GM12878 (cell line): ENCODE measurements at places on chromosomes 7 and 10. TPM values are rescaled to one million over a fixed set of nuclear protein-coding genes. Genes with fewer than 3 reads are reported as not detected.

SPDYE11 gene
- not detected in 2 replicates for total RNA-seq

FGFBP3 gene
- total RNA-seq = 0.35 and 0.41 TPM in 2 replicates

TET1 gene
- total RNA-seq = 1.1 and 1.4 TPM in 2 replicates

HOXA3 gene
- total RNA-seq = 0.08 TPM in 1 of 2 replicates, not detected in the other

PGAM1 gene
- total RNA-seq = 716 and 743 TPM in 2 replicates

GPRIN2 gene
- total RNA-seq = 0.13 TPM in 1 of 2 replicates, not detected in the other

MYL10 gene
- not detected in 2 replicates for total RNA-seq

IQUB gene
- total RNA-seq = not detected in 2 replicates

JCAD gene
- total RNA-seq = 0.13 and 0.28 TPM in 2 replicates

DNA sequence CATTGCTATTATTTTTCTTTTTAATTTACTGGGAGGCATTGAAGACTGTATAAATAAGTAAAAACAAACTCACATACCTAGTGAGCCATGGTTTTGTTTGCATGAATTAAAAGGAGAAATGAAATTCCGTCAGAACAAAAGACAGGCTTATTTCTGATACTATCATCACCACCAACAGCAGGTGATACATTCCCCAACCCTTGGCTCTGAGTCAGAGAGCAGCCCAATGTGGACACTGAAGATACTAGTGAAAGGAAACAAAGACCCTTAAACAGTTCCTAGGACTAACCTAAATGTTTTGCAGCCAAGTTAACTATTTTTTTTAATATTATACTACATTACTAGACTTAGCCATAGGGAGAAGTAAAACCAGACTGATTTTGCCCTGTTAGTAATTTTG lies 31.6 kb downstream of the CHRM2 start:
- DNase-seq = no peak

DNA sequence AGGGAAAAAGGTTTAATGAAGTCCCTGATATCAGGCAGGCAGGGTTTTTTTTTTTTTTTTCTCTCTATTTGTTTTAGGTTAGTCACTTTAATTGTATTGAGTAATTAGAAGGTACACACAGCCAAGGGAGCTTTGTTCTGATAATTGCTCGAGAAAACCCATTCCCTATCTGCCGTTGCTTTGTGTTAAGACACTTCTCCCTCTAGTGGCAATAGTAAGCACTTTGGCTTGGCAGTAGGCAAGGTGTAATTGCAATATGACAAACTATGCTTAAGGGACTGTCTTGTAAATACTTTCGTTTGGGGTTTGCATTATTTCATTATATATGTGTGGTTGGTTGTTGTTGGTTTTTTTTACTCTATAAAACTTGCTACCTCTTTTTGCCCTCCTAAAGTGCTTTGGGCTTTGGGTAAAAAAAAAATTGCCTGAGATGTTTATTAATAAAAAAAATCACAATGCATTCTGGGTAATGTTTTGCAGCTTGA lies 113.4 kb downstream of the BTRC start:
- DNase-seq = peak; percentile 23

DNA sequence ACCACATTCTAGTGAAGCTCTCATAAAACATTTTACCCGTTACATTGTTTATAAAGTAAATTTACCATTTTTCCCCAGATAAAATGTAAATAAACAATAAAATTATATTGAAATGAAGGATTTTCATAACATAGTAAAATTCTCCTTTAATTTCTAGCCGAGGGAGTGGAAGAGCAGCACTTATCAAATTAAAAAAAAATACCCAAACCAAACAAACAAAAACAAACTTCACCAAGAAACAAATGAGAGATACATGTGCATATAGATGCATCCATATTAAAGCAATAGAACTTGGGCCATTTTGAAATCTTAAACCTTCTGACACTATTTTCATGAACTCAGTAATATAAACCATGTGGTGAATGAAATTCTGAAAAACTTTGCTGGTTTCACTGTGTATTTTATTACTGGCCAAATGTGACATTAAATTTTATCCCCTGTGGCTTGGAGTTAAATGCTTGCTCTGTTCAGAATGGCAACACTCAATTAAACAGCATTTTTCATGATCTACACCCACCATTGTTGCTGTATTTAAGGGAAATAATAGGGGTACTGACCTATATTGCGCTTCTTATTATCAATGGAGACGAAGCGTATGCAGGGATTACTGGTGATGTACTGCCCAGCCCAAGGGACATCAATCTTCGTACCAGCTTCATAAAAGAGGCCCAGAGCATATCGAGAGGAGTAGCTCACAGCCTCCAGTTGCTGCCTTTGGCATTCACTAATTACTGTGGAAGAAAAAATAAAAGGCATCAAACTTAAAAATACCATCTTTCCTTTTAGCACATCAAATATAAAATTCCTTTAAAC lies 220.9 kb downstream of the RNLS start:
- no peak for DNase-seq

DNA sequence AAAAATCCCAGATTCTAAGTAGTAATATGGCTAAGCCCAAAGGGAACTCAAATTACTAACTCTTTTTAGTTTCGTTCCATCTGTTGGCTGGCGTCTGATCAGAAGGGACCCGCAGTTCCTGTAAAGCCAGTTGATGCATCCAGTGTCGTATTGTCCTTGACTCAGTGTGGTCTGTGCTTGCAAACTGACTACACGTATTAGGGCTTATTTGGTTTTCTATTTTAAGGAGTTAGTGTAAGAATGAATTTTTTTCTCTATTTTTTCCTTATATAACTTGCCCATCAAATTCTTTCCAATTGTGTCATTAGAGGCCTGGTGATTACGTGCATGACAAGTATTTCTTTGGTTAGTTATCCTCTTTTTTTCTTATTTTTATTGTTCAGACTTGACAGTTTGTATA lies 9.7 kb downstream of the ABCA13 start:
- no peak for DNase-seq

- no peak for DNase-seq
Measured at GRCh38 chr10:73997461-73997786, 492 bp upstream of the VCL start.

DNA sequence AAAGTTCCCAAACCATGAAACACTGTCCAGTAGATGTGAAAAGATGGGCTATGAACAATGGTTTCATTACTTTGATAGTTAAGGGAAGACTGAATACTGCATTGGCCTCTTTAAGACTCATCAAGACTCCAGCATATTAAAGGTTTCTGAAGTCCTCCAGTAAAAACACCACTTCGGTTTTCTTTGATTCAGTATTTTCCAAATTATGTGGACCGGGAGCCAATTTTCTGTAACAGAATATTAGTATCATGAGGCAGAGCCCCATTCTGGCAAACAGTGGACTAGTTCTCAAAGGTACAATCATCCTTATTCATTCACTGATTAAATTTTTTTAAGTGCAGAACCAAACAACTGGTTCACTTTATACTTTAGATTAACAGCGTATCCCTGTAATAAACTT lies 241.1 kb upstream of the LRGUK start:
- no peak for DNase-seq

DNA sequence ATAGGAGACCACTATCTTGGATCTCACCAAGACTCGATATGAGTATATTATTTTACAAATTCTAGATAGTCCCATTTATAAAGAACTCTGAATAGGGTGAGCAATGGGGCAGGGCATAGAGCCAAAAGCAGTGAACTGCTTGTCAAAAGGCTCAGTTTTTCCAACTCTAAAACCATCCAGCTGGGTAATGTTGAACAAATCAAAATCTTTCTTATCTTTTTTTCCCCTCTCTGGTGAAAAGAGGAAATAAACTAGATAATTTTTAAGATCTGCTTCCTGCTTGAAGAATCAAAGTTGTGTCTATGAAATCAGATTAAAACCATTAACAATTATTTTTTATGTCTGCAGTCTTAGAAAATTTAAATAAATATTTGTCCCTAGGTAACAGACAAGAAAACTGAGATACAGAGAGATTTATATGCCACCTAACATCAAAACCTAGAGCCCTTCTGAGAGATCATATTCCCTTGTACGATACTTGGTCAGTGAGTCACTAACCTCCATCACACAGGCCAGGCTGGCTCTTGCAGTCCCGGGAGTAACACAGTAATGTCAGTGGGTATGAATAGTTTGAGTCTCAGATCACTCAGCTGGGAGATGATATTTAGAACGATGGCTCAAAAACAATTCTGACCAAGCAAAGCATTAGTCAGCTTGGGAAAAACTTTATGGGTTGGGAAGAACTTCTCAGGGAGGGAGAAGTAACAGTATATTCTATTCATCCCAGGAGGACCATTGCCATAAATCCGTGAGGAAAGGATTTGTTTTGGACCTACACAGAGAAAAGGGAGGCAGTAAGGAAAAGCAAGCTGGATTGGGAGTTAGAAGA lies 178.8 kb downstream of the REEP3 start:
- DNase-seq = no peak

- DNase-seq = no peak
Measured at GRCh38 chr7:125847692-125848091, 918.1 kb upstream of the POT1 start.

DNA sequence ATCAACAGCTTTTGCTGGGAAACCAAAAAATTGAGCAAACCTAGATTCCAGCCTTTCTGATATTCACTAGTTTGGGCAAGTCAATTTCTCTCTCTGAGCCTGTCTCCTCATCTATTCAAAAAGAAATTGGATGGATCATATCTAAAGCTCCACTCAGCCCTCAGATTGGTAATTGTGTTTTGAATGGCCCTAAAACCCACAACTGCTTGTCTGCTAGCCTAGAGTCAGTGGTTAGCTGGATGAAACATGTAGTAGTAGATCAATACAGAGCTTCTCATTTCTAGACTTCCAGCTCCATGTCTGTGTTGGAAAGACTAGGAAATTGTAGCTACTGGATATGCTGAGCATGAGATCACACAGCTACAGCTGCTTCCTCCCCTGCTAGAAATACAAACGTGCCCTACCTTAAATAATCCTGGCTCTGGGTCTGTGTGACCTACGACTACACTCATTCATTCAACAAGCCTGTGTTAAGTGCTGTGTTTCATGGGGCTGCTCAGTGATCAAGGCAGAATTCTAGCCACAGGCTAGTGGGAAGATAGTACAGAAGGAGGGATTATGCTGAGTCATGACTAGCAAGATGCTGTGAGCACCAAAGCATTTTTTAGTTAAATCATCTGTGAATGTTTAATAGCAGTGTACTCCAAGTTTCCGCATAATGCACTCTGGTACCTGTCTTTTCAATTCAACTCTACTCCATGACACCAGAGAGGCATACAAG lies 15.7 kb downstream of the DNTT start:
- DNase-seq = no peak

- peak; percentile 99 for DNase-seq
Measured at GRCh38 chr7:138002096-138002827, 376 bp upstream of the CREB3L2 start.

DNA sequence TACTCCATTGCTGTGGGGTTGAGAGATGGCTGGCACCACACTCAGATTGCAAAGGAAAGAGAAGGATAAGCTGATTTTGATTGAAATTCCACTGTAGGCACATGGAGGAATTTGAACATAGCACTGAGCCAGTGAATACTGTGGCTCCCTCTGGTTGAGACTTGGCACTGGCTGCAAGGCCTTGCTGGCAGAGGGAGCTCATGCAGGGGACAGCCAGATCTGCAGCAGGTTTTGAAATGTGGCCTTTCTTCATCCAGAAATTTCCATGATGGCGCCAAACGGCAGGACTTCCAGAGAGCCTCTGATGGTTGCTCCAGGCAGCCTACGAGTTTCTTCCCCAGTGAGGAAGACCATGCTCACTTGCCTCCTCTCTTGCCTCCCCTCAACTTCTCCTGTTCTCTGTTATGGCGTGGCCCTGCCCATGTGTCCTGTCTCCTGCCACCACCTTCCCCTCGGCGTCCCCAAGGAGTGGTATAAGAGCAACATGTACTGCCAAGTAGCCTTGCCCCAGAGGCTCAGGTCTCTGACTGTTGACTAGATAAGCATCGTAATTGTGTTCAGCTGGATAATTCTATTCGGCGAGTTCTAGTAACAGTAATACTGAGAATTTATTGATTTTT lies 265.6 kb downstream of the CCDC3 start:
- no peak for DNase-seq

DNA sequence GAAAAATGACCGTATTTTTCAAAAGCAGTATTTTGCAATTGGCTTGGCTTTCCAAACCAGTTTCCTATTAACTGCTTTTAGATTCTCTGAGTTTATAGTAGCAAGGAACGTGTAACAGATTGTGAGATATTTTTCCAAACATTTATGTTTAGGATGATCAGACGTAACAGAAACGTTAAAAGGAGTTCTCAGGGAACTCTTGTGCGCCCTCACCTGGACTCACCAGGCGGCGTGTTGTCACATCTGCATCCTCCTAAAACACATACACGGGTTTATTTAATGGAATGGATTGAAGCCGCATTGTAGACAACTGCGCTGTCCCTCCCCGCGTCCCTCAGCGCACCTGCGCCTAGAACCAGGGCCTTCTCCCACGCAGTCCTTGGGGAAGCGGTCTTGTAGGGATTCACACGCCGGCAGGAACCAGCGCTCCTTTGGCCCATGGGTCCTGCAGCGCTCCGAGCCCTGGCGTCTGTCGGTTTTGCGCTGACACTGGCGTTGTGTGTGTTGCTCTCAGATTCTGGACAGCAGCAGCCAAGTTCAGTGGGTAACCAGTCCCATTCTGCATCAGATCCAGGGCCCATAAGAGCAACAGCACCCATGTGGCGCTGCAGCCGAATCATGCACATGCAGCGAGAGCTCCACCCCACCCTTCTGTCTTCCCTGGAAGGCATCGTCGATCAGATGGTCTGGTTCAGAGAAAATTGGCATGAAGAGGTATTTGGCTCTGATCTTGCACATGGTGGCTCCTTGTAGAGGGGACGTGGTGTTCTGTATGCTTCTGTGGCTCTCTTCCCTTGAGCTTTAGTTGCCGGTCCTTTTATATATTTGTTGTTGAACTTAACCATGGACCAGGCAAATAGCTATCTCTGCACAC lies 114.9 kb downstream of the TRRAP start:
- no peak for DNase-seq

- DNase-seq = no peak
Measured at GRCh38 chr7:69403169-69403568, 195.1 kb upstream of the AUTS2 start.

- no peak for DNase-seq
Measured at GRCh38 chr7:38179776-38180226, 1.8 kb downstream of the STARD3NL start.

- no peak for DNase-seq
Measured at GRCh38 chr10:77207828-77208185, 429.8 kb downstream of the KCNMA1 start.

DNA sequence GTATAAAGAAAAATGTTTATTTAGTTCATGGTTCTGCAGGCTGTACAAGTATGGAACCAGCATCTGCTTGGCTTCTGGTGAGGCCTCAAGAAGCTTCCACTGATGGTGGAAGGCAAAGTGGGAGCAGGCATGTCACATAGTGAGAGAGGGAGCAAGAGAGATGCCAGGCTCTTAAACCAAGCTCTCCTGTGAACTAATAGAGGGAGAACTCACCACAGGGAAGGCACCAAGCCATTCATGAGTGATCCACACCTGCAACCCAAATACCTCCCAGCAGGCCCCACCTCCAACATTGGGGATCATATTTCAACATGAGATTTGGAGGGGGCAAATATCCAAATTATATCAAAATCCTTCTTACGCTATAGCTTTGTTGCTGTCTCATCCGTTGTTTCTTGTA lies 113.1 kb downstream of the CPED1 start:
- DNase-seq = no peak
